ENCODE measurements at places on chromosomes 5 and 9.

DNA sequence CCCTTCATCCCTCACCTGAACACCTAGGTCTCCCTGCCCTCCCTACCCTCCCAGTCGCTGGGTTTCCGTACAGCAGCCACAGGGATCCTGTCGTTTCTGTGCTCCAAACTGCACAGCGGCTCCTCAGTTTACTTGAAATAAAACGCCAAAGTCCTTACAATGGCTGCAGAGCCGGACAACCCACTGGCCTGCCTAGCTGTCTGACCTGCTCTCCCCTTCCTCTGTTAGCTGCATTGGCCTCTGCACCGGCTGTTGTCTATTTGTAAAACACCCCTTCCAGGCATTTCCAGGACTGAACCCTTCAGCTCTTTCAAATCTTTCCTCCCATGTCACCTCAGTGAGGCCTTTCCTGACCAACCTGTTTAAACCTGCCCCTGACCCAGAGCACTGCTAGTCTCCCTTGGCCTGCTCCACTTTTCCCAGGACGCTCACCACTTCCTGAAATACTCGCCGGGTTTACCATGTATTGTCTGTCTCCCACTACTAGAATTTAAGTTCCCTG lies 9.1 kb upstream of the MGAT1 start:
- DNase-seq: no peak

DNA sequence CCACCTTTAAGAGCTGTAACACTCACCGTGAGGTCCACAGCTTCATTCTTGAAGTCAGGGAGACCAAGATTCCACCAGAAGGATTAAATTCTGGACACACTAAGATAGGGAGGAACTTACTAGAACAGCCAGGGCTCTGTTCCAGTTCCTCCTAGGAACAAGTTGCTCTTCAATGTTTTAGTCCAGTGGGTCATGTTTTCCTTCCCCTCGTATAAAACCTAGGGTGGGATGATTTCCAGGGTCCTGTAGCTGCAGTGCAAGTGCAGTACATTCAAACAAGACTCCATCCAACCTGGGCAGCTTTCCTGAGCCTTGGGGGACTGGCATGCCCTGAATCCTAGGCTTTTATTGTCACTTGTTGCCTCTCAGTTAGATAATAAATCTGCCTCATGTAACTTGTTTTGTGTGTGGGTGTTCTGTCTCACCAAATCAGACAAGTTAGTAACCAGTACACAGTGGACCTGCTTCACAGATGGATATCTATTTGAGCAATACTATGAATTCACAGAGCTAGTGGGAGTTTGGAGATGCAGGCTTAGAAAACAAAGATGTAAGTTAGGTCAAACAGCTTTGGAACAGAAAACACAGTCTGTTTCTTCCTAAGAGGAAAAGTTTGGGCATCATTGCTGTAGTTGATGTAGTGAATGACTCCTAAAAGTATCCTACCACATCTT lies 405.6 kb downstream of the GABRG2 start:
- no peak for DNase-seq

GRCh38 chr5:35214051-35214450 lies 16.2 kb downstream of the PRLR start:
- no peak for DNase-seq

DNA sequence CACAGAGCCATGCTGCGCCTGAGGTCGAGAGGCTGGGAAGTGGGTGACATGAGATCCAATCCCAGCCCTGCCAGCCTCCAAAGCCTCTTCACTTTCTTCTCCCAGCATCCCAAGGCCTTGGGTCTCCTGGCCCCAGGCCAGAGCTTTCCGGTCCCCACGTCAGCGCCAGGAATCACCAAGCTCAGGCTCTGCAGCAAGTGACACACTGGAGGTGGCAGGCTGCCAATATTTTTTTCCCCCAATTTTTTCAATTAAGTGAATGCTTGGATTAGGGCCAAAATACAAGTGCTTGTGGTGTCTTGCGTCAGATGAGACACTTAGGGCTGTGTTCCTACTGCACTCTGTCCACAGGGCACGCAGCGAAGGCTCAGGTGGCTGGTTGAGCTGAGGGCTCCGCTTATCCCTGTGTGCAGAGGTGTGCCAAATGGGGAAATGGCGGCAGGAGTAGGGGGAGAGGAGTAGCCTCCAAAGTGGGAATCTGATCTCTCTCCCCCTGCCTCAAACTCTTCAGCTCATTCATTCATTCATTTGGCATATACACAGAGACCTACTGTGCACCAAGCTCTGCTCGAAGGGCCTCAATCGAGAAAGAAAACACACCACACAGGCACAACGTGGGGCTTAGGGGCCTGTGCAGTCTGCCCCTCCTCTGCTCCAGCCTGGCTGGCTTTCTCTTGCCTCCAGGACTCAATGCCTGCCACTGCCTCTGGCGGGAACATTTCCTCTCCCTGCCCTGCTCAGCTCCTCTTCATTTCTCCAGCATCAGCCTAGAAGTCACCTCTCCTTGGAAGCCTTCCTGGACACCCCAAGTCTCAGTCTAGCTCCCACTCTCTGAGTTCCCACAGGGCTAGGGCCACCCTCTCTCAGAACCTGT lies 16.6 kb downstream of the SH3PXD2B start:
- no peak for DNase-seq

GRCh38 chr9:87063871-87064270 lies 116.6 kb upstream of the GAS1 start:
- no peak for DNase-seq

DNA sequence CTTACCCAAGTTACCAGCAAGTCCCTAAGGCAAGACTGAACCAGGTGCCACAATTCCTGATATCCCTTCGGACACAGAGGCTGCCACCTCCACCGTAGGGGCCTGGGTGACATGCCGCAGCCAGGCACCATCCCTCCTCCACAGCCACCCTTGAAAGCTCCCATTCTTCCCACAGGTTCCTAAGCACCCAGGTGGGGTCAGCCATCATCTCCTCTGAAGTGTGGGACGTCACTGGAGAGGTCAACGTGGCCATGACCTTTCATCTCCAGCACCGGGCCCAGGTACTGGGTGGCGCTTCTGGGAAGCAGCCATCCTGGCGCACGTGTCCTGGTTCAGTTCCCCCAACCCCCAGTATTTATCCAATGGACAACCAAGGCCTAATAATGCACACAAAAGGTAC lies 8.2 kb downstream of the ADGRD2 start:
- no peak for DNase-seq

- DNase-seq: no peak
Observed at GRCh38 chr5:119290161-119290569, 65.7 kb upstream of the TNFAIP8 start.

GRCh38 chr9:127963041-127963358 lies 17.8 kb downstream of the EEIG1 start:
- no peak for DNase-seq

DNA sequence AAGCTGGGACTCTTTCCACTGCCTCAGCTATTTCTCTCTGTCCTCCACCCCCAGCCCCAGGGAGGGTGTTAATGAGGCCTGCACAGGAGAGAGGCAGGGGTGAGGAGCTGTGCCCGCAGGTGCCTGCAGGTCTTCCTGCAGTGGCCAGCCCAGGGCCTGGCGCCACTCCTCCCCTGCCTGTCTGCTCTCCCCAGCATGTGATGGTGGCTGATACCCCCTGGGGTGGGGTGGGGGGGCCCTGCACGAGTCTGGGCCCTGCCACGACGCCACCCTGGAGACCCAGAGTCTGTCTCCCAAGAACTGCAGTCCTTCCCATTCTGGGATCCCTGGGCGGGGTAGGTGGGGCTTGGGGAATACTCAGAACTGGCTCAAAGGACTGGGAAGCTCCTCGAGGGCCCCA lies 166.4 kb upstream of the SMIM23 start:
- DNase-seq: no peak

- no peak for DNase-seq
Observed at GRCh38 chr5:66343370-66344071, 199.4 kb downstream of the SREK1 start.

DNA sequence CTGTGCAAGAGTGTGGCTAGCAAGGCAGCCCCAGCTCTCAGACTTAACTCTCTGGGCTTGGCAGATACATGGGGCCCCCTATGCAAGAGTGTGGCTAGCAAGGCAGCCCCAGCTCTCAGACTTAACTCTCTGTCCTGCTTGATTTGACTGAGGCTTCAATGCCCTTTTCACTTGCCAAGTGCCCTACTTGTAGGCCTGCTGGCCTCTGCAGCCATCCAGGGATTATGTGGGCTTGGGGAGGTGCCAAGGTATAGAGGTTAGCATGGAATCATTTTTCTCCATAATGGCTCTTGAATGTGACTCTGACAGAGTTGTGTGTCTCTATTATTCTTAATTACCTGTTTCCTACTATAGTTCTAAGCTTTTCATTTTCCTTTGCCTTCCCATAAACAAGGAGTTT lies 115.5 kb upstream of the RUSC2 start:
- no peak for DNase-seq

GRCh38 chr5:96517295-96517694 lies 84.2 kb upstream of the PCSK1 start:
- DNase-seq: no peak

DNA sequence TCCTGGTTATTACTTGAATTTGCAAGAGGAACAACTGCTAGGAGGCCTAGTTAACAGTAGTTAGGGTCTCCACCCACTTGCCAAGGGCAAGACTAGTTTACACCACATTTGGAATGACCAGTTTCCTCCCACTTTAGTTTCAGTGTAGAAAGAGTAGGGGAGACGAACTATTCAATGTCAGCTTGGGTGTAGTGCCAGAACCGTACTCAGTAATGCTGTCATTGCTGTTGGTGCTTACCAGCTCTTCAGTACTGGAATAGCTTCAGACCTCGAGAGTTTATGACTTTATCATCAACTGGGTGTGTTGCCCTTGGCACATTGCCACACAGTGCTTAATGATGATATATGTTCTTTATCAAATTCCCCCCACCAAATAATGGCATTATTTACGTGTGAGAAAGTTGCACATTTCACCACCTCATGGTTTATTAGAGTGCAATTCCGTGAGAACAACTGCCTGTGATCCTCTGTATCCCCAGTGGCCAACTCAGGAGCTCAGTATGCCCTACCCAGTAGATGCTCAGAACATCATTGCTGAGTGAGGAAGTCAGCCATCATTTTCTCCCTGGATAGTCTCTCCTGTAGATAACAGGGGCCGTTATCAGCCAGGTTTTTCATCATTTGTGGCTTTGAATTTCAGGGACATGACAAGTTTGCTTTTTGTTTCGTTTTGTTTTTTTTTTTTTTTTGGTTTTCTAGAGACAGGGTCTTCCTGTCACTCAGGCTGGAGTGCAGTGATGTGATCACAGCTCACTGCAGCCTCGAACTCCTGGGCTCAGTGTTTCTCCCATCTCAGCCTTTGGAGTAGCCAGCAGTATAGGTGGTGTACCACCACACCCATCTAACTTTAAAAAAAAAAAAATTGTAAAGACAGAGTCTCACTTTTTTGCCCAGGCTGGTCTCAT lies 67.3 kb downstream of the DOCK8 start:
- no peak for DNase-seq

- no peak for DNase-seq
Observed at GRCh38 chr5:16456103-16456832, 9.3 kb downstream of the ZNF622 start.

GRCh38 chr9:100597236-100597635 lies 19.4 kb downstream of the CAVIN4 start:
- DNase-seq: no peak

DNA sequence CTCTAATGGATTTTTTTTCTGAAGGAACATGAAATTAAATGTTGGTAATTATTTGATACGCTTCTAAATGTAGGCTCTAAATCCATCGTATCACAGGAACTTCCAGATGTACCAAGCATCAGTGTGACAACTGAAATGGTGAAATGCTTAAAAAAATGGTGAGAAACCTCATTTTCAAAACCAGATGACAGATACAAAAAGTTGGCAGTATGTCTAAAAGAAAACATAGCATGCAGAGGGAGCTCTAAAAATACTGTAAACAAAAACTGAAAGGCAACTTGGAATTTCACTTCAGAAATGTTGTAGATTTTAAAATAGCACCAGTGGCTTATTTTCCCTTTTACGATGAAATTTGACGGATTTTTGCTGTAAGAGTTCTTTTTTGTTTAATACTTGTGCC lies 1043.6 kb upstream of the WWC1 start:
- no peak for DNase-seq

DNA sequence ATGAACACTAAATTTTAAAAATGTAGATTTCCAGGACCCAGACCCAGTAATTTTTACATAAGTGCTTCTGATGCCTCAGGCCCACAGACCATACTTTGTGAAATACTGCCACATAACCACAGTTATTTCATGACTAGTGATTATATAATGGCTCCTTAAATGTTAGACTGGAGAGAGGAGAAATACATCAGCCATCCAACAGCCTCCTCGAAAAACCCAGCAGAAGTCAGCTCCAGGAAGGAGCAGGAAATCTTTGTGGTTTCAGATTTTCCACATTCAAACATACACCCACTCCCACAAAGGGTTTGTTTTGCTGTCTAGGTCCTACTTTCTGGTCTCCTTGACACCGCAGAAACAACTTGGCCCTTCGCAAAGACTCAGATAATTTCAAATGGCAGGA lies 455.2 kb downstream of the DTWD2 start:
- DNase-seq: no peak

DNA sequence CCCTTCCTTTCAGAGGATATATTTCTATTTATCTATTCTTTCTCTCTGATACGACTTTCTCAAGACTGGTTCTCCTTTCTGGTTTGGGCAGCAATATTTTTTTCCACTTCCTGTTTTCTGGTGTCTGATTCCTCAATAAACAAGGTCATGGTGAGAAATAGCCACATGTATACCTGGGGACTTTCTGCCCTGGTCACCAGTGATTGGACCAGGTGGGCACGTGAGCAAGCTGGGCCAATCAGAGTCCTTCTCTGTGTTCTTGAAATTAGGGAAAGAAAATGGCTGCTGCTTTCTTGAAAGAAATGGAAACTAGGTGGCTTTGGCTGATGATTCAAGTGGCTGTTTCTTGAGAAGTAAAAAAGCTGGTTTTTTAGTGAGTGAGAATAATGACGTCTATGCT lies 18.4 kb upstream of the GSN start:
- DNase-seq: no peak

GRCh38 chr5:117084067-117084466 lies 509.4 kb upstream of the SEMA6A start:
- DNase-seq: no peak

GRCh38 chr9:131707733-131708157 lies 32.1 kb downstream of the RAPGEF1 start:
- DNase-seq: no peak

- no peak for DNase-seq
Observed at GRCh38 chr5:42483472-42484154, 60.4 kb downstream of the GHR start.

- no peak for DNase-seq
Observed at GRCh38 chr9:127162046-127162863, 39.8 kb upstream of the ANGPTL2 start.

DNA sequence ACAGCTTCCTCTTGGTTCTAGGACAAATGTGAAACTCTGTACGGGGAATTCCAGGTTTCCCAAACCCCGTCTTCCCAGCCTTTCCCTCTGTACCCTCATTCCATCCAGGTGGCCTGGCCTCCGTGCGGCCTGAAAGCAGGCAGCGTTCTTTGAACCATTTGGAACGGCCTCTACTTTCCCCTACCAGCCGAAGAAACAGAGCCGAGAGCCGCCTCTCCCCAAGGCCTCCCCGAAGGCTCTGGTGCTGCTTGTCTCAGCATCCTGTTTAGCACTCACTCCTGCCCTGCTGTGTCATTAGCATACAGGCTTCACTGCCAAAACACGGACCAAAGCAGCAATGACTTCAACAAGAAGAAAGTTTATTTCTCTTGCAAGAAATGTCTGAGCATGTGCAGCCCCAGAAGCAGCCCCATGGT lies 137.7 kb downstream of the HSD17B3 start:
- DNase-seq: no peak

Data from activated CD8-positive, alpha-beta memory T cell treated with anti-CD3 and anti-CD28 coated beads for 1 hour (primary cell).